ENCODE measurements at places on chromosomes 11 and 22.
A peak's percentile ranks its signal among the peaks of the same experiment; 100 is the strongest.

GRCh38 chr11:12841946-12842630, 167.0 kb upstream of the RASSF10 start:
- H3K4me1 ChIP-seq, result peaks cover 21% of the 10 kb centered on the region
- no peaks in the 10 kb centered on the region for H3K27me3 ChIP-seq
- no peak overlapping the region for H3K4me3 ChIP-seq
- no peak overlapping the region for H3K27ac ChIP-seq
- H3K36me3 ChIP-seq, result no peaks in the 10 kb centered on the region

- H3K27me3 ChIP-seq, result peaks cover 70% of the 10 kb centered on the region
- no peak for ATAC-seq
- H3K27ac ChIP-seq, result no peak overlapping the region
- H3K4me1 ChIP-seq, result no peaks in the 10 kb centered on the region
- no peak overlapping the region for H3K4me3 ChIP-seq
- H3K36me3 ChIP-seq, result no peaks in the 10 kb centered on the region
Measured at GRCh38 chr22:44804327-44804726, 52.0 kb downstream of the ARHGAP8 start.

GRCh38 chr11:99370549-99371216, 349.9 kb downstream of the CNTN5 start:
- H3K4me3 ChIP-seq, result no peak overlapping the region
- no peaks in the 10 kb centered on the region for H3K36me3 ChIP-seq
- no peak overlapping the region for H3K27ac ChIP-seq
- no peaks in the 10 kb centered on the region for H3K4me1 ChIP-seq
- ATAC-seq, result no peak

GRCh38 chr11:10758957-10759356, 7.9 kb downstream of the CTR9 start:
- ATAC-seq, result no peak
- no peak overlapping the region for H3K27ac ChIP-seq
- H3K4me1 ChIP-seq, result no peaks in the 10 kb centered on the region
- peaks cover 79% of the 10 kb centered on the region for H3K36me3 ChIP-seq

GRCh38 chr11:91673705-91674104, 550.9 kb upstream of the FAT3 start:
- no peaks in the 10 kb centered on the region for H3K27me3 ChIP-seq
- H3K27ac ChIP-seq, result no peak overlapping the region
- no peaks in the 10 kb centered on the region for H3K36me3 ChIP-seq
- no peak for ATAC-seq

- H3K36me3 ChIP-seq, result no peaks in the 10 kb centered on the region
- H3K4me1 ChIP-seq, result no peaks in the 10 kb centered on the region
- H3K27me3 ChIP-seq, result peaks cover 74% of the 10 kb centered on the region
- H3K27ac ChIP-seq, result no peak within 1 kb of the TSS
Measured at GRCh38 chr22:19149991-19150390, at the start of gene GSC2. Gene GSC2, minus strand, starts transcription at chr22:19150292. Its CDS starts 9 bp downstream, at chr22:19150283.

DNA sequence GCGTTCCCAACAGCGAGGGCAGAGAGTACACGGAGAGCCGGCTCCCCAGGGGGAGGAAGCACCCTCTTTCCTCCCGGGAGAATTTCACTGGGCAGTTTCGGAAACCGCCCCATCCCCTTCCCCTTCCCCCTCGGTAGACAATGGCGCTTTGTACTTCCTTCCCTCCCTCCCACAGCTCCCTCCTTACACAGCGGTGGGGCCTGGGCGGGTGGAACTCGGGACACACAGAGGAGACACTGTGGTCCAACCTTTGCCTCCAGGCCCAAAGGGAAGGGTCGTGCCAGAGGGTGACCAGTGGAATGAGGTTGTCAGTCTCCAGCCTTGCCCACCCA, 4.3 kb downstream of the SMTN start:
- H3K4me3 ChIP-seq, result peak overlapping the region; percentile 76
- peaks cover 62% of the 10 kb centered on the region for H3K4me1 ChIP-seq
- no peaks in the 10 kb centered on the region for H3K27me3 ChIP-seq
- peak overlapping the region; percentile 97 for H3K27ac ChIP-seq

DNA sequence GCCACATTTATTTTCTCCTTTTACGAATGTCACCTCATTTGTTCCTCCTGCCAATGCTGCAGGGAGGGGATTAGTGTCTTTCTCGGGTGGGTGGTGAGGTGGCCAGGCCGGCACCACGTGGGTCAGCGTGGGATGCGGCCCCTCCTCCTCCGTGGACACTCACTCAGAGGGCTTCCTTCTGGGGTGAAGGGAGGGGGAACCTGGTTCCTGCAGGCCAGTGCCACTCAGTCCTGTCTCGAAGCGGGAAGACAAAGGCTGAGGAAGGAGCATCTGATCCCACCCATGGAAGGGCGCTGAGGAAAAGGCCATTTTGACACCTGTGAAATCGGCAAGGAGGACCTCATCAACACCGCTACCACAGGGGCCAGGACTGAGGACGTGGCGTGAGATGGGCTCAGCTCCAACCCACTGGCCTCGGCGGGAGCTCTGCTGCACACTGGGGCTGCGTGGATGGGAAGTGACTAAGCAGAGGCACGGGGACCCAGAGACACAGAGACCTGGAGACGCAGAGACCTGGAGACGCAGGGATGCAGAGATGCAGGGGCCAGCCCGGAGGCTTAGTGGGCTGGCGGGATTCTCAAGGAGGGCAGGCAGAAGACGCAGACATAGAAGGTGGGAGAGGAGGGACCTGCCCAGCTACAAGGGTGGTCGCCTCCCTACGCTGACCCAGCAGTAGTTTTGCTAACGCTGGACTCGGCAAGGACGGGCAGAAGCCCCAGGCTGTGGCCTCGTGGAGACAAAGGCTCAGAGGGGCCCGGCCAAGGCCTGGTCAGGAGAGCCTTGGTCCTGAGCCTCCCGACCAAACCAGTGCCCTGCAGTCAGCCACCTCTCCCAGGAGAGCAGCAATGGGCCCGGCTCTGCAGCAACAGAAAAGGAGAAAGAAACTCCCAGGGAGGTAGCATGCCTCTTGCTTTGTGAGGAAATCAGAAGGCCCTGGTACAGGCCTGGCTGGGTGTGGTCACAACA, 1071.2 kb downstream of the BRD1 start:
- ATAC-seq, result no peak
- peaks cover 67% of the 10 kb centered on the region for H3K27me3 ChIP-seq
- H3K27ac ChIP-seq, result no peak overlapping the region
- H3K36me3 ChIP-seq, result no peaks in the 10 kb centered on the region
- H3K4me3 ChIP-seq, result no peak overlapping the region

DNA sequence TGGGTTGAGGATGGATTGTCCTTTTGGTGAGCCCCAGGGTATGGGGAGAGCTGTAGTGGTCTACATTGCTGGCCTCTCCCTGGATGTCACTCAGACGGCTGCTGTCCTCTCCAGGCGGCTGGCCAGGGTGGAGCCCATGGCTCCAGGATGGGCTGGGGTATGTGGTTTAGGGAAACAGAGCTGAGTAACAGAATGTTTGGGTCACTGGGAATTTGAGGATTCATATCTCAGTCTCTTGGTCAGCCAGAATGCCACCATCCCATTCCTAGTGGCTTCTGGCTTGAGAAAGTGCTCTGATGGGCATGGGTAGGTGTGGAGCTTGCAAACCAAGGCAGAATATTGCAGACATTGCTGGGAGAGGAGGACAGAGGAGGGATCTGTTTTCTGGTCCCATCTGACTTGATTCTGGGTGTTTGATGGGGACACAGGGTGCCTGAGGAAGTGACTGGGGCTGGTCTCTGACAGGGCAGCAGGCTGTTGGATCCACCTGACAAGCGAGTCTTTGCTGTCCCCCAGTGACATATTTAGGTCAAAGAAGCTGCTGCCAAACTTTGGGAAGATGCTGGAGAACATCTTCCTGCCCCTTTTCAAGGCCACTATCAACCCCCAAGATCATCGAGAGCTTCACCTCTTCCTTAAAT, 41.4 kb downstream of the AMPD3 start:
- peaks cover 2% of the 10 kb centered on the region for H3K4me1 ChIP-seq
- no peak for ATAC-seq
- H3K4me3 ChIP-seq, result no peak overlapping the region
- no peak overlapping the region for H3K27ac ChIP-seq
- no peaks in the 10 kb centered on the region for H3K27me3 ChIP-seq

DNA sequence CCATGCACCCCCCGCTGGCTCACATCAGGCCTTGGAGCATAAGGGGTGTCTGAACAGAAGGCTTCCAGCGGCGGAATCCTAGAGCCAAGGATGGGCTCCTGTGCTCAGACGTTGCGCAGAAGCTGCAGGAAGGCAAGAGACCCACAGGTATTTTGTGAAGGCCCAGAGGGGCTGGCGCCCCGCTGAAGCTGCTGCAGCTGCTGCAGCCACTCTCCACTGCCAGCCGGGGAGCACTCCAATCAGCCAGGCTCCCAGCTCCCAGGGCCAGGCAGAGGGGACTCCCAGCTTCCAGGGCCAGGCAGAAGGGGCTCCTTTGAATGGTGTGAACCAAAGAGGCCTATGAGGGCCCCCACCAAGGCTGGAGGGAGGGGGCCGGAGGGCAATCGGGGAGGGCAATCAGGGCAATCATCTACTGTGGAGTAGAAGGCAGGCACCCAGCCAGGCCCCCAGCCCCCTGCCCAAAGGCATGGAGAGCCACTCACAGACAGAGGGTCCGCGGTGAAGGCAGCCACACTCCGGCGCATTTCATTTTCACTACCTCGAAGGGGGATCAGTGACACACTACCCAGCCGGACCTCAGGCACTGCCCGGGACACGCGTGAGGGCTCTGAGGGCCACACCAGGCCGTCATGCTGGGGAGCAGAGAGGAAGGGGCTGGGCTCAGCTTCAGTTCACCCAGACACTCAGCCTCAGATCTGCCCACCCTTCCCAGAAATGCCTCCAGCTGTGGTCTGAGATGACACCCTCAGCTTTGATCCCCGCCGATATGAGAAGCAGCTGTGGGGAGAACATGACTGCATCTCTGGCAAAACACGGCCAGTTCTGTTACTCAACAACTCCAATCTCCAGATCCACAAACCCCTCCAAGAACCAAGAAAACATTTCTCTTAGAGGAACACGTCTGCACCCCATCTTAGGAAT, 11.6 kb upstream of the PDE2A start:
- peak overlapping the region; percentile 66 for H3K27ac ChIP-seq
- ATAC-seq, result peak; percentile 53
- H3K36me3 ChIP-seq, result no peaks in the 10 kb centered on the region
- no peaks in the 10 kb centered on the region for H3K27me3 ChIP-seq
- no peak overlapping the region for H3K4me3 ChIP-seq

GRCh38 chr22:33129621-33130020, 71.4 kb upstream of the SYN3 start:
- ATAC-seq, result no peak
- no peak overlapping the region for H3K4me3 ChIP-seq
- no peaks in the 10 kb centered on the region for H3K27me3 ChIP-seq
- H3K36me3 ChIP-seq, result no peaks in the 10 kb centered on the region
- no peaks in the 10 kb centered on the region for H3K4me1 ChIP-seq

GRCh38 chr11:132718711-132719671, 813.3 kb downstream of the OPCML start:
- no peak overlapping the region for H3K27ac ChIP-seq
- no peaks in the 10 kb centered on the region for H3K4me1 ChIP-seq
- H3K4me3 ChIP-seq, result no peak overlapping the region
- no peaks in the 10 kb centered on the region for H3K27me3 ChIP-seq

- H3K27me3 ChIP-seq, result no peaks in the 10 kb centered on the region
- no peak for ATAC-seq
- no peaks in the 10 kb centered on the region for H3K4me1 ChIP-seq
- H3K4me3 ChIP-seq, result peak overlapping the region; percentile 96
- H3K27ac ChIP-seq, result peak overlapping the region; percentile 87
Measured at GRCh38 chr11:59756845-59757244, 1.7 kb downstream of the STX3 start.

DNA sequence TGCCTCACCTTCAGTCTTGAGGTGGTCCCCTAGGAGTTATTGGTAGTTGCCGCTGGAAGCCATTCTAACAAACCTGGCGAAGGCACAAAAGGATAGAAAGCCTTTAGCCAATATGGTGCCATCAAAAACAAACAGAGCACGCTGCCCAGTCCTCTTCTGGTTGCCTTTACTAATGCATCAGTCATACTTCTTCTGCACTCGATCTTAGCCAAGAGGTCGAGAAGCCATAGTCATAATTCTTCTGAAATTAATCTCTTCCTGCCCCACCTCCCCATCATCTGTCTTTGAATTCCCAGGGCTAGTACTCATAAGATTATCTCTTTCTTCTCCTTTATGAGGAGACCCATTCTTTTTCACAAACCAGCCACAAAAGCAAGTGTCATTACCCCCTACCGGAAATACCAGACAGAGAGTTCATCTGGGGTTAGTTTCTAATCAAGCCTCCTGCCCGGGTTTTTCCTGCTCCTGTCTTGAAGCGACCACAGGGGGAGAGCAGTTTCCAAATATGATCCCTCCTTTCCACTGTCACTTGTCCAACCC, 21.4 kb upstream of the EHF start:
- H3K36me3 ChIP-seq, result no peaks in the 10 kb centered on the region
- no peak overlapping the region for H3K4me3 ChIP-seq
- H3K27me3 ChIP-seq, result peaks cover 2% of the 10 kb centered on the region
- no peaks in the 10 kb centered on the region for H3K4me1 ChIP-seq

- H3K27ac ChIP-seq, result no peak overlapping the region
- no peak for ATAC-seq
- H3K4me3 ChIP-seq, result no peak overlapping the region
- no peaks in the 10 kb centered on the region for H3K4me1 ChIP-seq
Measured at GRCh38 chr11:32050264-32050663, 40.6 kb upstream of the RCN1 start.

- no peak overlapping the region for H3K27ac ChIP-seq
- ATAC-seq, result no peak
- H3K36me3 ChIP-seq, result no peaks in the 10 kb centered on the region
- H3K4me3 ChIP-seq, result no peak overlapping the region
- no peaks in the 10 kb centered on the region for H3K27me3 ChIP-seq
- peaks cover 9% of the 10 kb centered on the region for H3K4me1 ChIP-seq
Measured at GRCh38 chr22:41598081-41598480, 8.4 kb upstream of the PMM1 start.

GRCh38 chr11:3213659-3214419, 4.8 kb downstream of the MRGPRG start:
- ATAC-seq, result no peak
- H3K27me3 ChIP-seq, result peaks cover 52% of the 10 kb centered on the region
- no peaks in the 10 kb centered on the region for H3K4me1 ChIP-seq

- no peaks in the 10 kb centered on the region for H3K27me3 ChIP-seq
- H3K4me1 ChIP-seq, result peaks cover 41% of the 10 kb centered on the region
- peak; percentile 93 for ATAC-seq
Measured at GRCh38 chr11:65013888-65014725, at the start of gene ARL2. Gene ARL2, plus strand, starts transcription at chr11:65014160. Its CDS starts 48 bp downstream, at chr11:65014208.

GRCh38 chr11:70169127-70169526, 34.0 kb upstream of the FADD start:
- no peak overlapping the region for H3K4me3 ChIP-seq
- H3K4me1 ChIP-seq, result no peaks in the 10 kb centered on the region
- ATAC-seq, result no peak
- H3K36me3 ChIP-seq, result no peaks in the 10 kb centered on the region

DNA sequence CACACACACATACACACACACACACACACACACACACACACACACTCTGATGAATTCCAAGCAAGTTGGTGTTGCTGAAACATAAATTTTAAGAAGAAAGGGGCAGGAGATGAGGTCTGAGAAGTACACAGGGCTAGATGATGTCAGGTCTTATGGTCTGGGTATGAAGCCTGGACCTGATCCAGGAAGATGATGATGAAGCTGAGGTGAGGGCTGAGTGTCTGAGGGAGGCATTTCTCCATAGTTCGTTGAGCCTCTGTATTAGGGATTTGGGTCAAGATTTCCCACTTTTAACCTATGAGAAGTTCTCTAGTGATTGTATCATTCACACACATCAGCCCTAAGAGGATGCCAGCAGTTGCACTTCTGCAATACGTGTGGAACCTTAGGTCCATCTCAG, 32.6 kb downstream of the KREMEN1 start:
- no peaks in the 10 kb centered on the region for H3K27me3 ChIP-seq
- no peak overlapping the region for H3K27ac ChIP-seq
- no peak overlapping the region for H3K4me3 ChIP-seq
- ATAC-seq, result no peak

Measured in gastroesophageal sphincter (tissue), 4 donors.